Fibroblast of skin of right biceps (primary cell): ENCODE measurements at places on chromosomes 7 and 10.
A peak's percentile ranks its signal among the peaks of the same experiment; 100 is the strongest.

GRCh38 chr7:101717628-101718357 lies 88.7 kb upstream of the MYL10 start:
- DNase-seq, result peak; percentile 80

- DNase-seq, result no peak
Measured at GRCh38 chr7:54823776-54824175, 64.8 kb upstream of the SEC61G start.

DNA sequence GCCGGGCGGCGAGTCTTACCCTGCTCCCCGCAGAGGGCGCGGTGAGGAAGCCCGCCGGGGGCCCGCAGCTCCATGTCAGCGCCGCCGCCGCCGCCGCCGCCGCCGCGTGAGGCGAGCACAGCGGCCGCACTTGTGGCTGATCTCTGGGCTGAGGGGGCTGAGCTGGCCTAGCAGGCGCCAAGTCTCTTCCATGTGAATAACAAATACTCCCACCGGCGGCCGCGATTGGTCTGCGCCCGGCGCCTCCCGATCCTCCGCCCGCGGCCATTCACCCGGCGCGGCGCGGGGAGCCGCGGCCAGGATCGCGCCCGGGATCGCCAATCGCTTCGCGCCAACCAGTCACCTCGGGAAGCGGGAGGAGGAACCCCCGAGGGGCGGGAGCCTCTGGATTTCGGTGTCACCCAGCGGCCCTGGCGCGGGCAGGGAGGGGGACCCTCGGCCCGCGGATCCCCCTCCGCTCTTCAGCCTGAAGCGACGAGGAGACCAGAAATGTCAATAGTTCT lies at the start of gene GRM8:
Gene GRM8, minus strand, starts transcription at position 164 of the 503 bp plus-strand sequence.
- DNase-seq, result peak; percentile 45

DNA sequence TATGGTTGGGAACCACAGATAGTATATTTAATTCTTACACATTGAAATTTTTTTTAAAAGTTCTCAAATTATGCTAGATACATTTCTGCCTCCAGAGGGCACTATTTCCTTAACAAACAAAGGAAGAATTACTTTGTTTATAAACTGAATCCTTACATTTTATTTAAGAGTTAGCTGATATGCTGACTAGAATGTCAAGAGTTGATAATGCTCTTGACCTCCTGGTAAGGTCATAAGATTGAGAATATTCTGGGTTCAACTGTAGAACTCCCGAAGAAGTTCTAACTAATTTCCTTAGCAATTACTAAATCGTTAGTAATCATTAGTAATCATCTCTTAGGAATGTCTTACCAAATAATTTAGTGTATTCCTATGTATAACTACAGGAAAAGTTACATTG lies 95.3 kb upstream of the CYP26C1 start:
- peak; percentile 57 for DNase-seq

DNA sequence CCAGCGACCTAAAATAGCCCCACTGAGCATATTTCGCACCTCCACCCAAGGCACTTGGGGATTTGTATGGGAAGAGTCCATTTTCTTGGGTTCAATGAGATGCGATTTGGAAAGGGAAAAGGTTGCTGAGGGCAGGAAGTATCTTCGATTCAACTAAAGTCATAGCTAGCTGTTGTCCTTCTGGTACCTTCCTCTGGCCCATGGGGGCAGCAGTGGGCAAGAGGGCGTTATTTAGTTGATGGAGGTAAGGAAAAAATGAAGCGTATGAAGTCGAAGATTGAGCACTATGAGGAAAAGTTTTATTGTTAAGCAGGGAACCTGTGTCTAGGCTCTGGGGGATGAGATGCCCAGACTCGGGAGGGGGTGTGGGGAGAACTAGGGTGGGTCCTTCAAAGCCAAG lies 135.4 kb downstream of the EVX1 start:
- DNase-seq, result no peak

DNA sequence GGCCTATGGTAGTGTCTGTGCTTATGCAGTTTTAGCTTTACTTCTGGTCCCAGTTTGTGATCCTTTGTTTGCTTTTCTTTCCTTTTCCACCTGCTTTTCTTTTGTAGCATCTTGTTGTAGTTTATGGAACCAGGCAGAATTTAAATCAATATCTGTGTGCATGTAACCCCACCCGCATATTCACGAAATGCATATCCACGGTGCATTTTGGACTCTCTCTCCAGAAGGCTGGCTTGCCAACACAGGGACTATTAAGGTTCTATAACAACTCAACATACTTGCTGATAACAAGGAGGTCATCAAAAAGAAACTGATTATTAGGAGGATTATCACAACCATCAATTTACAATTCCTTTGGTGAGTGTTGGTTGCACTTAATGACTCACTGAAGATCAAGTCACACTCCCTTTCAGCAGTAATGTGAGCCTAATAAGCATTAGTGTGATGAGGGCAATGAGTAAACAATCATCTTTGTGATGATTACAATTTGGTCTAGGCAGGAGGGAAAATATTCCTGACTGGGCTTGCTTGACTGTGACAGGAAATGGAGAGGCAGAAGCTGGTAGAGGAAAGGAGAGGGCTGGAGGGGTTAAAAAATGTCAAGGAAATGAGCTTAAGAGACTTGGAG lies 378.6 kb downstream of the REEP3 start:
- DNase-seq, result no peak

DNA sequence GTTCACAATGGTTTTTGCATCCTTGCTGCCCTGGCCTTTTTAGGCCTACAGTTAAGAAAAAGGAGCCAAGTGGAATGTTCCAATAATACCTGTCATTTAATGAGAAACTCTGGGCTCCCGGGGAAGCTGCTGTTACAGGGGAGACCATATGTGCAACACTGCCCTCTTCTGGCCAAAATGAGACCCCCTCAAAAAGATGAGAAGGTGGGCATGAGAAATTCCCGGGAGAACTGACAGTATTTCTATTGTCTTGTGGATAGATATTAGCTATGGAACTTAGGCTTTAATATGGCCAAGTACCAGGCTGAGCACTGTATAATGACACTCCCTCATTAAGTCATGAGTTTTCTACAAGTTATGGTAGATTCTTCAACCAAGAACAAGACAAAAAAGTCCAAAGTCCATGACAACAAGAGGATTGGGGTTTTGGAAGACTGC lies 99.4 kb downstream of the CCDC3 start:
- peak; percentile 61 for DNase-seq

DNA sequence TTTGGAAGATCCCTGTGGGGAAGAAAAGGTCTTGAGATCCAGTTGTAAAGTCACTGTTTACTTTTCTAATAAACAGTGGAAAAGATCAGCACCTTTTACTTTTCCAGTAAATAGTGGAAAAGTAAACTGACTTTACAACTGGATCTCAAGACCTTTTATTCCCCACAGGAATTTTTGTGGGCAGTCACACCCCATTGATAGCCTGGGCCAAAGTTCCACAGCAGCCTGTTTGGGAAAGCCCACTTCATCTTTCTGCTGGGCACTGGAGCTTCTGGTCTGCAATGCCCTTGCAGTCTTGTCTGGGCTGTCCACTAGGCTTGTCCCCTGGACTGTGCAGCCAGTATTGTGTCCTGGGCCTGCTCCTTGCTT lies 50.2 kb downstream of the ADCY1 start:
- DNase-seq, result no peak

GRCh38 chr10:127046975-127047877 lies 142.0 kb downstream of the DOCK1 start:
- peak; percentile 53 for DNase-seq

DNA sequence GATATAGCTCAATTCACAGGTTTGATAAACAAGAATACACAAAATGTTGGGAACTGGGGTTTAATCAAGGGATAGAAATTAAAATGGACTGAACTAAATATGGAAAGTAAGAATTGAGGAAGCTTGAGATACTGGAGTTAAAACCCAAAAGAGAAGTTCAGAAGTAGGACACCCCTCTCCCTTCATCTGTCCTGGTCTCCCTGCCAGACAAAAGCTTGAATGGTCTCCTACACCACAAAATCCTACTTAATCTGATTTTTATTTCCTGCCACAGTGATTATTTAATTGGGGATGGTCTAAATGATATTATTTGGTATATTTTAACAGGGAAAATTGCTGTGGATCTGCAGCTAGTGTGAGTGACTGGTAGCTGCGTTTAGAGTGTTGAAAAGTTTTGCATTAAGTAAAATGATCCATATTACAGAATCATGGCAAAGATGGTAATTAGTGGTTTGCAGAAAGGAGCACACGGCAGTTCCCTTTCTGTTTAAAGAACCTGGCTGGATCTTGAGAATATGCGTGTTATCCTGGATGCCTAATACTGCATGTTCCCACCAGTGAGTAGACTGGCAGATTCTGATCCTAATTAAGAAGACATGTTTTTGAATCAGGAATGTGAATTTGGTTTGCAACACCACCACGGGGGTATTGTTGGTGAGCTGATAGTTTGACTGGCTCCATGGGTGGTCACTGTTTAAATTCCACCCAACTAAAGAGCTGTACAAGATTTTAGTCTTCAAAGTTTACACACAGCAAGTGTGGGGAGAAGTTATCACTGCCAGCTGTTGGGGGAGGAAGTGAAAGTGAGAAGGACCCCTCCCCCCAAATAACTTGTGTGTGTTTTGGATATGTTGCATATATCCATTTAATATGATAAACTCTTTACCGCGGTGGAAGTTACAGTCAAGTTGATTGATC lies 5.5 kb downstream of the RBM20 start:
- DNase-seq, result peak; percentile 37

DNA sequence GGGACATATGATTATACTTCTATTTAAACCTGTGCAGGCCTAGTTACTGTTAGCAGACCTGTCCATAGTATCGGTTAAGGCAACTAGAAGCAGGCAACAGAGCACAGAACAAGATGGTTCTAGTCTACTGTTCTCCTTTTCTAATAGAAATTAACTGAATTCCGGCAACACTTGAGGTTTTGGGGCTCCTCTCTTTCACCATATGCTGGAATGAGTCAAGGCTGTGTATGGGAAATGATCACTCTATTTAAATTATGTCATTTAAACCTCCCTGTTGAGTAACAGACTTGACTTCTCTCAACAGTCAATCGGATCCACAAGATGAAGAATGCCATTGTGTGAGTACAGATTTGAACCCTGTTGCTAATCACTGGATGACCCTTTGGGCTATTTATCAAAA lies 6.2 kb upstream of the OTUD1 start:
- DNase-seq, result peak; percentile 39

- DNase-seq, result peak; percentile 70
Measured at GRCh38 chr10:109966961-109967738, 40.6 kb upstream of the ADD3 start.

DNA sequence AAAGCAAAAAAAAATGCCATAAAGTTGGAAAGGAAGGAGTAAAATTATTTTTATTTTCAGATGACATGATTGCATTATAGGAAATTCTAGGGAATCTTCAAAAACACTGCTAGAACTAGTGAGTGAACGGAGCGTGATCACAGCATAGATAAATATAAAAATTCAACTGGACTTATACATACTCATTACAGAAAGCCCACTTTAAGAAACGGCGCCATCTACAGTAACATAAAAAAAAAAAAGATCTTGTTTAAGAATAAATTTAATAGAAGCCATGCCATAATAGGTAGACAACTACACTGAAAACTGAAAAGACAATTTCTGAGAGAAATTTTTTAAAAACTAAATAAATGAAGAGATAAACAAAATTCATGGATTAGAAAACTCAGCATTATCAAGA lies 623.1 kb upstream of the MGMT start:
- peak; percentile 9 for DNase-seq

GRCh38 chr10:119474606-119475005 lies 67.9 kb downstream of the RGS10 start:
- DNase-seq, result no peak

DNA sequence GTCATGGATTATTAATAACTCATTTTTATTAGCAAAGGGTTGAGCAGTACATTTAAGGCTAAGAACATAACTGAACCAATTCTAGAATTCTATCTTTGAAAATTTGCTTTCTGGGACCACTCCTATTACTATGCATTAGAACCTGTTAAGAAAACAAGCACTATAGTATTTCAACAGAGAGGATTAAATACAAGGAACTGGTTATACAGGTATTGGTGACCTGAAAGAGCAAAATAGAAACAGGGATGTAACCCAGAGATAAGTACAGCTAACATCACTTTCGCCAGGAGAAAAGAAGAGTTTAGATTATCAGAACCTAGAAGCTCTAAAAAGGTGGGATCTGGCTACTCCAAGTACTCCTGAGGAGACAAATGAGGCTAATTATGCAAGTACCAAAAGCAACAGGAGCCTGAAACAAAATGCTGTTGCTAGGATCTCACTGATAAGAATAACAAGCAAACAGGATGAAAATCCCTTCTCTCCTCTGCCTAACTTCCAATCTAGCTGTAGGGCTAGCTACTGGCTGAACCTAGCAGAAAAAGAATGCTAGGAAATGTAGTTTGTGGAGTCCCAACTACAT lies 32.1 kb upstream of the ELAPOR2 start:
- no peak for DNase-seq

DNA sequence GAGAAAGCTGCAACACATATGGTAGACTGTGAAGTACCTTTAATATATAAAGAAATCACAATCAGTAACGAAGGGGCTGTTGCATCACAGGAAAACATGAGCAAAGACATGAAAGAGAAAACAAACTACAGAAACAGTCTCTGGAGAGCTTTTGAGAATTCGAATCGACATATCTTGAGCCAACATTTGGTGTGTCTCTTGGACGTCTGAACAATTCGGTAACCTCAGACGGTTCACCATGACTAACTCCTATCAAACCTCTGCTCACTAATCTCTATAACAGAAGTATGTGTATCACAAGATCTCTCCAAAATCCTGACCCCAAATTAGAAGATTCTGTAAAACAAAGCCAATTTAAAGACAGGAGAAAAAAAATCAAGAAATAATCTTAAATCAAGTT lies 262.0 kb upstream of the YAE1 start:
- DNase-seq, result no peak

- DNase-seq, result no peak
Measured at GRCh38 chr10:111446966-111447365, 370.1 kb downstream of the ADRA2A start.

DNA sequence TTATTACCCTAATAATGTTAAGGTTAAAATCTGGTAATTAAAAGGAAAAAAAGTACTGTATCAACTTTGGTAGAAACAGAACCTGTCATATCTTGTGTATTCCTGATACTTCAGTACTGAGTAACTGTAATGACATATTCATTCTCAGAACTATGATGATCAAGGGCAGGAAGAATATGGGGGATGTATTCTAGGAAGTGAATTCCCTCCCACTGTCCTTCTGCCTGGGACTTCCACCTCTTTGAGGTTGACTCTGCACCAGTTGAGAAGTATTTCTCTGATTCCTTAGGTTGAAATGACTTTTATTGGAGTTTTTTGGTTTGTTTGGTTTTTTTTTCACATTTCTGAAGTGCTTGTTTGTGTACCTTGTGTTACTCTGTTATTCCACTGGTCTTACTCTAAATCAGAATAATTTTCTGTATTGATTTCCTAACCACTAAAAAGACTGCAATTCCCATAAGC lies 36.9 kb downstream of the WASL start:
- no peak for DNase-seq

DNA sequence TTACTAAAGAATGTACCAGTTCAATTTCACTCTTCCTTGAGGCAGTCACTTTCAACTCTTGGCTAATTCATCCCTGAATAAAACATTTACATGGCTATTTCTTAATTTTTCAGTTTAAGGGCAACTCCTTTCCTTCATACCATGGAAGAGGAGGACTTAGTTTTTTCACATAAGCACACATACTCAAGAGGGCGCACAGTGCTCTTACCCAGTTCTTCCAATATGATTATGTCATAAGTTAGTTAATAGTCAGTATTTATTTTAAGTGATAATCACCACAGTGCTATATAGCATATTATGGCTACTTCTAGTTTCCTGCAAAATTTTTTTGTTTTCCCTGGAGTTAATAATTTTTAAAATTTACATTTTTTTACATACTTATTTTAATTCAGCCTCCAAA lies 58.6 kb downstream of the SND1 start:
- DNase-seq, result no peak

- DNase-seq, result no peak
Measured at GRCh38 chr10:95475003-95475383, 86.2 kb downstream of the SORBS1 start.

- peak; percentile 81 for DNase-seq
Measured at GRCh38 chr7:28686418-28686800, 271.7 kb downstream of the TRIL start.
